ENCODE measurements at places on chromosomes 5 and 9. TPM values are rescaled to one million over a fixed set of nuclear protein-coding genes. Genes with fewer than 3 reads are reported as not detected.

- no peak for DNase-seq
Measured at GRCh38 chr5:1788200-1788599, 11.4 kb downstream of the MRPL36 start.

- no peak for DNase-seq
Measured at GRCh38 chr9:116806075-116806474, 119.0 kb downstream of the TRIM32 start.

The KCNV2 gene
- not detected for total RNA-seq

- DNase-seq, result no peak
Measured at GRCh38 chr9:79917421-79917820, 345.7 kb downstream of the TLE4 start.

The MAMDC4 gene
- total RNA-seq, result 1.0 TPM

All from SJSA1 (cell line).